ENCODE measurements at places on chromosomes 1 and 21.

DNA sequence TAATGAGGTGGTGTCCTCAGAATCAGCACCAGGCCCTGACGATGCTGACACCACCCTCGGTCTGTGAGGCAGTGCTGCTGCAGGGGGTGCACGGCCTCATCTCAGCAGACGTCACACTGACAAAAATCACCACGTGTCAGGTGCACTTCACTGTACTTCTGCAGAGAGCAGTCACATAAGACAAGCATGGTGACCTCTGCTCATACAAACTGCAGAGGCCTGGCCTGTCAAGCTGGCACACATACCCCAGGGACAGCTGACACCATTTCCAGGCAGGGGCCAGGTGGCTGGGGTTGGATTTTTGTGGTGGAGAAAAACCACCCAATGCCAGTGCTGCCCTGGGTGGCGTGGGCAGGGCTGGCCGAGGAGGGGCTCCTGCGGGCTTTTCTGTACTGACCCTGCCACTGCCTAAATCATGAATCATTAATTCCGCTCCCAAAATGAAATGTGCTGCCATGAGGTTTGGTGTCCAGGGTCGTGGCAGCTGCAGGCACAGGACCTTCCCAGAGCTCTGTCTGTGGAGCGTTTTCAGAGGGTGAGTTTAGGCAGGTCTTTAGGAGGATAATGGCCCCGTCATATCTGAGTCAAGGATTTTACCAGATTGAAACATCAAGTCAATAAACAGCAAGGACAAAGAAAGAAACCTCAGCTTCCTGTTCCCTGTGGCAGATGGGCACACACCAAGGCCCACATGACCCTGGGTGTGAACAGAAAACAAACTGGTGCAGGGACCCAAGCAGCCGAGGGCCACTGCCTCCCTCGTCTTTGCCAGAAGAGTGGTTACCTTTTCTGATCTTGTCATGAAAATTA is 33.4 kb upstream of the GPR153 start:
- no peak for DNase-seq

DNA sequence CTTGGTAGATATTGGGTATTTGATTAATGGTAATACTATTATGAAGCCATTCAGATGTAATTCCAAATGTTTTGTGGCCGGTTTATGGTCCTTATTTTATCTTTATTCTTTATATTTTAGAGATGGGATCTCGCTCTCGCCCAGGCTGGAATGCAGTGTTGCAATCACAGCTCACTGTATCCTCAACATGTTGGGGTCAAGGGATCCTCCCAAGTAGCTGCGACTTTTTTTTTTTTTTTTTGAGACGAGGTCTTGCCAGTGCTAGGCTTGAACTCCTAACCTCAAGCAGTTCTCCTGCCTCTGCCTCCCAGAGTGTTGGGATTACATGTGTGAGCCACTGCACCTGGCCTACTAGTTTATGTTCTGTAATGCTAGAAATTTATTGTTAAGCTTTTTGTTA is 4.7 kb downstream of the DDI2 start:
- no peak for DNase-seq

DNA sequence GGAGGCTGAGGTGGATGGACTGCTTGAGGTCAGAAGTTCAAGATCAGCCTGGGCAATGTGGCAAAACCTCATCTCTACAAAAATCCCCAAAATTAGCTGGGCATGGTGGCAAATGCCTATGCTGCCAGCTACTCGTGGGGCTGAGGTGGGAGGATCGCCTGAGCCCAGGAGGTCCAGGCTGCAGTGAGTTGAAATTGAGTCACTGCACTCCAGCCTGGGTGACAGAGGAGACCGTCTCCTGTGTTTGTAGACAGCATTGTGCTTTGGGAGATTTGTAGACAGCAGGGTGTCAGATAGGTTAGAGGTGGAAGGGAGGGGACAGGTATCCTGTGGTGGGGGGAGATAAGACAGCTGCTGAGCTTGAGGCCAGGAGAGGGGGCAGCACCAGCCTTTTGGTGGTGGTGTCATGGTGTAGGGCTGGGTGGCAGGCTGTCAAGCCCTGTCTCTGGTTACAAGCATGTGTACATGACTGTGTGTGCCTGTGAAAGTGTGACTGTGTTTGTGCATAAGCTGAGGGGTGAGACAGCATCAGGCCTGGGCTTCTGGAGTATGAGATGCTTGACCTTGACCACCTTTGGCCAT is 15.2 kb downstream of the PPFIA4 start:
- DNase-seq = no peak

DNA sequence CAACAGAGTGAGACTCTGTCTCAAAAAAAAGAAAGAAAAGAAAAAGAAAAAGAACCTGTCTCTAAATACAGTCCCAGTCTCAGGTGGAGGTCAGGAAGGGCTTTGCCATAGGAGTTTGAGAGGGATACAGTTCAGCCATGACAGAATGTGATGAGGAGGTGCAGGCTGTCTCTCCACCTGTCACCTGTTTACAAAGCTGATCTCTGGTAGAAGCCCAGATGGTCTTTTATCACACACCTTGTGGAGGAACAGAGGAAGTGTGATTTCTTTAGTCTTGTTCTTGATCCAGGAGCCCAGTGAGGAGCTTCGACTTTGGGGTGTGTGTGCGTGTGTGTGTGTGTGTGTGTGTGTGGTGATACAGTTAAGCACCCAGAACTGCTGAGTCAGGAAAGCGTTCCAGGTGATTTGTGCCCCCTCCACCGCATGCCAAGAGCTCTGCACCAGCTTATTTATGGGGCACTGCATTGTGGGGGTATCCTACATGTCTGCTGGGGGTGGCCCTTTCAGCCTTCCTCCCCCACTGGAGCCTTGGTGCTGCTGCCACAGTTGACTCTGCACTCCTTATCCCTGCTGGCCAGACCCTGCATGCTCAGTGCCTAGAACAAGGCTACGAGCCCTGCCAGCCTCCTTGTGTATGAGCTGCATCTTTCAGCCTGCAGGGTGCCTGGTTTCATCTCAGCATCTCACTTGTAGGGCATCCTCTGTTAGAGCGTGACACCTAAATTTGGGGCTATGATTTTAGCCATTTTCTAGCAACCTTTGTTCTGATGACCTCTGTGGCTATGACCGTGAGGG is 19.3 kb downstream of the DOP1B start:
- no peak for DNase-seq

Measured in activated naive CD4-positive, alpha-beta T cell treated with anti-CD3 and anti-CD28 coated beads, Interleukin-2, amount 50 U/mL, for 16 hours (primary cell).